Right ventricle myocardium inferior (tissue), 1 donor: ENCODE measurements at places on chromosomes 4 and X. TPM values are rescaled to one million over a fixed set of nuclear protein-coding genes. Genes with fewer than 3 reads are reported as not detected.
A peak's percentile ranks its signal among the peaks of the same experiment; 100 is the strongest.

Gene STK32B
- total RNA-seq: 0.89 TPM

Gene FGFBP1
- not detected for total RNA-seq

- no peak for DNase-seq
Measured at GRCh38 chr4:154982187-154983047, 201.3 kb downstream of the RBM46 start.

- DNase-seq: peak; percentile 45
Measured at GRCh38 chr4:3257103-3257555, 8.2 kb downstream of the MSANTD1 start.

GRCh38 chr4:141914746-141915145 lies 278.4 kb downstream of the IL15 start:
- DNase-seq: no peak

GRCh38 chr4:102533348-102533747 lies 32.2 kb downstream of the NFKB1 start:
- no peak for DNase-seq
